ENCODE measurements at places on chromosomes 16 and 17.
A peak's percentile ranks its signal among the peaks of the same experiment; 100 is the strongest.

DNA sequence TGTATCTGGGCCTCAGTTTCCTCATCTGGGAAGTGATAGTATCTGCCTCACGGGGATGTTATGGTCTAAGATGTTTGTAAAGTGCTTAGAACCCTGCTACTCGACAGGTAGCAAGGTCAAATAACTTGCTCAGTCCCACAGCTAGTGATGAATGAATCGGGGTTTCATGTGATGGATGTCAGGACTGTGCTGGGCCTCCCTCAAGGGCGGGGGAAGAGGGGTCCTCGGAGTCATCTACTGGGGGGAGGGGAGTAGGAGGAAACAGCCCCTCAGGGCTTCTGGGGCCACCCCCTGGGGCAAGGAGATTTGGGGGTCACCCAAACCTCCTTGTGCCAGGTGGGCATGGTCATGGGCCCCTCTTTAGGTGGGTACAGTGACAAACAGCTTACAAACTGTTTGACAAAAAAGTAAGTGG is 732 bp downstream of the PNPO start:
- DNase-seq: peak; percentile 25

DNA sequence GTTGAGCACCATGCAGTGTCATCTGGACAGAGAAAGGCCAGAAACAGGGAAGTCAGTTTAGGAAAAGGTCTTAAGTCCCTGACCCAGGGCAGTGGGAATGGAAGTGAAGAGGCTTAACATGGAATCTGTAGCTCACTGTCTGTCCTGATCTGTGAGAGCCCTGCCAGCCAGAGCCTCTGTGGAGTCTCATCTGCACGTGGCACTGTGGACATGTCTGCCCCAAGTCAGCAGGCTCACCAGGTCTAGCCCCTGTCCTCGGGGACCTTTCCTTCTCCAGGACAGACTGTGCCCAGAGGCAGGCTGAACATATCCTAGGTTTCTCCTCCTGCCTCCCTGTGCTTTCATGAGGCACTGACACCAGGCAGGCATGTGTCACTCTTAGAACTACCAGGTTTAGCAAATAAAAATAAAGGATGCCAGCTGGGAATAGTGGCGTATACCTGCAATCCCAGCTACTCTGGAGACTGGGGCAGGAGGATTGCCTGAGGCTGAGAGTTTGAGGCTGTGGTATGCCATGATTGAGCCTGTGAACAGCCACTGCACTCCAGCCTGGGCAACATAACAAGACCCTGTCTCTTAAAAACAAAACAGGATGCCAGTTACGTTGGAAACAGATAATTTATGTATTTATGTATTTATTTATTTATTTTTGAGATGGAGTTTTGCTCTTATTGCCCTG is 22.4 kb downstream of the UNK start:
- no peak for DNase-seq

- DNase-seq: no peak
Observed at GRCh38 chr16:2866431-2866830, 8.5 kb upstream of the PRSS22 start.

DNA sequence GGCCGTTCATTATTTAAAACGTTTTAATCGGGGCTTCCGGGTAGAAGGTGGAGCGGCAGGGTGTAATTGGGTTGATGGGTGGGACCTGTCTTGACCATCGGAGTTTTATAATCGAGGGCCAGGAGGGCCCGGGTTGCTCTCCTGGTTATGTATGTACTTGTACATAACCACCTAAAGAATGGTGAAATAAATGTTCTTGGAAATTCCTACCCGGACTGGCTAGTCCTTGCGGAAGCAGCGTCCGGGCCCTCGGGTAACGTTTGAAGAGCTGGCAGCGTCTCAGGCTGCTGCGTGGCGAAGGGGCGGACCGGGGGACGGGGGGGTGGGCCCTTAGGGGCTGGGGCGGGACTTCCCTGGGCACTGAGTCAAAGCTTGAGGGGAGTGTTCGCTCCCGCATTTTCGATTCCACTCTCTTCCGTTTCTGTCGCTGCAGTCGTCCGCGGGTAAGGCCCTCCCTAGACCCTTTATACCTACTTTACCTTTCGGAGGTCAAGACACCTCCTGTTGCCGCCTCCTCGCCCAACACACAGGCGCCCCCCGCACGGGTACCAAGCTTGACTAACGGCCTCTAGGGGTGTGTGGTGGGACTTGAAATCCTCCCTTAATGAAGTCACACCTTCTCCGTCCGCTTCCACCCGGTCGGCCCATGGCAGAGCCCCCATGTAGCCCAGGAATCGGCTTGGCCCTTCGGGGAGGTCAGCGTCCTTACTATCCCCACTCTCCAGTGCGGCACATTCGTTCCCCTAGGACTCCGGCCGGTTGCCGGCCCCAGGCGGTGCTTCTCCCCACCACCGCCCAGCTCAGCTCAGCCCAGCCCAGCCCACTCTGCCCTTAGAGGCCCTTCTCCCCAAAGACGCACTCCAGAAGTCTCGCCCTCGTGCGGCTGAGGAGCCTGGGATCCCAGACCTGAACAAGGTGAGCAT is at the start of gene TMEM106A:
Gene TMEM106A (plus strand): TSS at position 396 of the 923 bp plus-strand sequence. CDS start 1,167 bp downstream, outside the sequence.
- DNase-seq: peak; percentile 83

DNA sequence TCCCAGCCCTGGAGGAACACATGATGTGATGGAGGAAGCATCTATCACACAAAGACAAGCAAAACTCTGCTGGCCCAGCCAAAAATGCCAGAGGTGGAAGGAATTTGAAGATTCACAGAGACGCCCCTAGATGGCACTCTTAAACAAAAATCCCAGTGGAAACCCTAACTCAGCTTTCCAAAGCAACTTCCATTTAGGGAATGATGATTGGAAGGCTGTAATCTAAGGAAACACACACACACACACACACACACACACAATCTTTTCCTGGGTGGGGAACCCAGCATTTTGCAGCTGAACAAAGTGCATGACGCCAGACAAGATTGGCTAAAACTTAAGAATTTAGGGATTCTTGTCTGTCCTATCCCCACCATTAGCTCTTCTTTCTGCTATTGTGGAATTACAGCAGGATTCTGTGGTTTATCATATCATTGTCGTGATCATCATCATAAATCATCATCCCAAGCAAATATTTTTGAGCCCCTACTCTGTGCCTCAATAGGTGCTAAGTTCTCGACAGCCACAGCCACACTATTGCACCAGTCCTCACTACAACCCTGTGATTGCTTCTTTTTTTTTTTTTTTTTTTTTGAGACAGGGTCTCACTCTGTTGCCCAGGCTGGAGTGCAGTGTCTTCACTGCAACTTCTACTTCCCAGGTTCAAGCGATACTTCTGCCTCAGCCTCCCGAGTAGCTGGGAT is 1.6 kb upstream of the LDAF1 start:
- no peak for DNase-seq

DNA sequence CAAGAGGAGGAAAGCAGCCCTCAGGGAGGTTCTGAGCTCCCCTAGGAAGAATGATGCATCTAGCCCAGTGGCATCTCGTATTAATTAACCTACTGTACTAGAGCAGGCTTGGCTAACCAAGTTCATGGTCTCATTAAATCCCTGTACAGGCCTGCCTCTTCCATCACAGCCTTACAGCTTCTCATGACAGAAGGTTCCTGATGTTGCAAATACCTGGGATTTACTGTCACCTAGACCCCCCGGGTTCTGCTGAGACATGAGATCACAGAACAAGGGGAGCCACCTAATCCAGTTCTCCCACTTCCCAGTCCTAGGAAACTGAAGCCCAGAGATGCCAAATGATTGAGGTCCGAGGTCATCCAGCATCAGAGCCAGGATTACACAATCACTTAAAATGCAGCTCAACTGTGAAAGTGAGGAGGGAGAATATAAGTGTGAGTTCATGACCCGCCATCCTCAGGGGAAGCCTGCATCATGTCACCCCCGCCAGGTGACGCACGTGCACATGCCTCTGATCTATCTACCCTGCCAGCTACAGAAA is 23.9 kb downstream of the ACLY start:
- DNase-seq: no peak

- DNase-seq: no peak
Observed at GRCh38 chr16:49635591-49636581, 220.0 kb downstream of the ZNF423 start.

- DNase-seq: no peak
Observed at GRCh38 chr17:41196068-41196467, 6.4 kb downstream of the KRTAP9-1 start.

- no peak for DNase-seq
Observed at GRCh38 chr16:13335879-13336278, 434.5 kb downstream of the SHISA9 start.

- DNase-seq: no peak
Observed at GRCh38 chr17:77999413-78000173, 41.1 kb downstream of the TNRC6C start.

- no peak for DNase-seq
Observed at GRCh38 chr17:72840019-72840418, 252.5 kb downstream of the SLC39A11 start.

DNA sequence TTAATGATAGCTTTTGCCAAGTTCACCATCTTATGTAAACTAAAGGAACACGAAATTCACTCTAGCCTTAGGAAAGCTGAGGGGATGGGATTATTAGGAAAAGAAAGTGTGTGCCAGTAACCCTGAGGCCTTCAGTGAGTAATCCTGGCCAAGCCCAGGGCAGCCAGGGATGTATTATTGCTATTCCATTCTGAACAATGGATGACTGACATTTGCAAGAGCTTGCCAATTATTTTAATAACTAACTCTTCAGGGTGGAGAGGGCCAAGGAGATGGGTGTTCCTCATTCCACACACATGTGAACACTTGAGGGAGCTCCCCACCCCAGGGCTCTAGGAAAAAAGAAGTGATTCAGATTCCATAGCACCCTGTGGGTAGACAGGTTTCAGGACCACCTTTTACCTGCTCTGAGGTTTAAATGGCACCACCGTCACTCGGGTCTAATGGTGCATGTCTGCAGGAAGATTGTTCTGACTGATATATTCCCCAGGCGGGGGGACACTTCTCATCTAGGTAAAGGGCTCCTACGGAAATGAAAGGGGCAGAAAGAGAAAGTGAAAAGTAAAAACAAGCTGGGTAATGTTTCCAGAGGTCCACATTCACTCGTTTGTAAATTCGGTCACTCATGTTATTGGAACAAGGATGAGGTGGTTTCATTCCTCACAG is 41.5 kb downstream of the TK2 start:
- no peak for DNase-seq

GRCh38 chr17:61538480-61538879 is 52.5 kb downstream of the NACA2 start:
- no peak for DNase-seq

- no peak for DNase-seq
Observed at GRCh38 chr17:44546671-44547606, 10.3 kb upstream of the FZD2 start.

GRCh38 chr16:74094514-74094913 is 202.1 kb upstream of the PSMD7 start:
- DNase-seq: no peak

GRCh38 chr17:19756546-19756945 is 8.4 kb upstream of the ALDH3A1 start:
- DNase-seq: no peak

- no peak for DNase-seq
Observed at GRCh38 chr17:77120868-77121267, 19.9 kb upstream of the SEC14L1 start.

DNA sequence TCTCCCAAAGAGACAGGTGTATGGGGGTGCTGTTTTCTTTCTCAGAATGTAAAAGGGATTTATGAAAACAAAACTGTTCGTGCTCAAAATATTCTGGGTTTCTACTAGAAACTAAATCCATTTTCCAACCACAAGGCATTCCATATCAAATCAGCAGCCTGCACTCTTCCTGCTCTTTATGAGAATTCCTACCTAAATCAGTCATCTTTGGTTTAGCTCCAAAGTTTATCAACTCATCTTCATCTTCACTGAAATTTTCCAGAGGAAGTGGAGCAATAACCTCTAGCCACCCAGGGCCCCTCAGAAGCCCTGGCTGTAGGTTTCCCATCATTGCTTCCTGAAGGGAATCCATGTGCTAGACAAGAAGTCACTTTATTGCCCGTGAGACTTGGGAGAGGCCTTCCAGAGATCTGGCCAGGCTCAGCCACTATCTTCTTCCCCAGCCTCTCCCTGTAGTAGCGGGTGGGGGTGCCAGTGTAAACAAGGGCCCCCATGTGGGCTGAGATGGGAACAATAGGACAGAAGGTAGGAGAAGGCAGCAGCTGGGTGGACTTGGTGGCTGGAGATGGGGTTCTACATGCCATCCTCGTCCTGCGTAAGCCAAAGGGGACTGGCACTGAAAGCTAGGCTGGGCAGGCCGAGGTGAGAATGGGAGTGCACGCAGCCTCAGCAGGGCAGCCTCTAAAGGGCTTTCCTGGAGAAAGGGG is 22.0 kb upstream of the ALDH3A1 start:
- no peak for DNase-seq

DNA sequence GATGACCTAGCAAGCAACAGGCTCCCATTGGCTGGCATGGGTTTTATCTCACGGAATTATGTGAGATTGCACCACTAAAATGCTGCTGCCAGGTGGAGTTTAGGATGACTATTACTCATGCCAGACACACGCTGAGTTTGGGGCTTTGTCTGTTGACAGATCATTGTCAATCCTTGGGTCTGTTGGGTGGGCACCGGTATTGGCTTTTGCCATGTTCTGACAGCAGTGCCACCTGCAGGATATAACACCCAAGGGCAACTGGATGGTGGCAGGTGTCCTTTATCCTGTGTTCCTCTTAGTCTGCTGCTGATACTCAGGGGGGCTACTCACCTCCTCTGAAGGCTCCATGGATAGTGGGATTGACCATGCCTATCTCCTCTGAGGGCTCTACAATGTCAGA is 221.6 kb upstream of the DYNLRB2 start:
- peak; percentile 7 for DNase-seq
